Mesenteric fat pad (tissue), 1 donor: ENCODE measurements at places on chromosomes 16 and 17.

- no peak for DNase-seq
Observed at GRCh38 chr16:56789360-56789759, 59.4 kb downstream of the NUP93 start.

DNA sequence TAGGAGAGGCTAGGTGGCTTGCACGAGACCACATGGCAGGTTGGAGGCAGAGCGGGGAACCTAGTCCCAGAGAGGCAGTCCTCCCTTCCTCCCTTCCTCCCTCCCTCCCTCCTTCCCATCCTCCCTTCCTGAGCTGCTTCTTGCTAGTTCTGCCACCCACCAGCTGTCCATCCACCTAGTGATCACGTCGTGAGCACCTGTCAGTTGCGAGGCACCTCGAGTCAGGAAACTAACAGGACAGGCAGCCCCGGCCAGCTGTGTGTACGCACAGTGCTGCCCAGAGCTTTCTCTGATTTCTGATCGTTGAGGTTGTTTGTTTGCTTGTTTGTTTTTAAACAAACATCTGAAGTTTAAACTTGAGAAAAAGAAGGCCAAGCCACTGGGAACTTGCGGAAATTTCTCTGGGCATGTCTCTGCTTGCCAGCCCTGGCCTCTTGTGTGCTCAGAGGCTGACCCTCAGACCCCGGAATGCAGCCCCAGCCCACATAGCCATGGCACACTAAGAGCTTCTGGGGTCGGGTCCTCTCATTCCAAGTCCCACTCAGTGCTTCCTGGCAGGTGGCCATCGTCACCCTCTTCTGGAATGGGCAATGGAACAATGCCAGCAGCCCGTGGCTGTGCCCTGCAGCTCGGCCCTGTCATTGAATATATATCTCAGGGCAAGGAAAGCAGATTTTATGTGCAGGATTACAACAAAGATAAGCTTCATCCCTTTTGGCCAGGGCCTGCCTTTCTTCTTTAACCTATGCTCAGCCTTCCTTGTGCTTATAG lies 174.0 kb downstream of the KATNIP start:
- DNase-seq = no peak

DNA sequence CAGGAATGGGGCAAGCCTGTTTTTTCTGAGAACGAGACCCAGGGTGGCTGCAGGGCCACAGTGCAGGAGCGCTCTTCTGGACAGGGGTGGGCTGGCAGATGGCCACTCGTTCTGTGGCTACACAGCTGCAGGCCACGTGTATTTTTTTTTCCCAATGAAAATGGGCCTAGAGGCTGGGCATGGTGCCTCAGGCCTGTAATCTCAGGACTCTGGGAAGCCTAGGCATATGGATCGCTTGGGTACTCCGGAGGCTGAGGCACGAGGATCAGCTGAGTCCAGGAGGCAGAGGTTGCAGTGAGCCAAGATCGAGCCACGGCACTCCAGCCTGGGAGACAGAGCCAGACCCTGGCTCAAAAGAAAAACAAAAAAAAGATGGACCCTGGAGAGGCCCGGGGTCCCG lies 6.8 kb downstream of the UNKL start:
- no peak for DNase-seq

DNA sequence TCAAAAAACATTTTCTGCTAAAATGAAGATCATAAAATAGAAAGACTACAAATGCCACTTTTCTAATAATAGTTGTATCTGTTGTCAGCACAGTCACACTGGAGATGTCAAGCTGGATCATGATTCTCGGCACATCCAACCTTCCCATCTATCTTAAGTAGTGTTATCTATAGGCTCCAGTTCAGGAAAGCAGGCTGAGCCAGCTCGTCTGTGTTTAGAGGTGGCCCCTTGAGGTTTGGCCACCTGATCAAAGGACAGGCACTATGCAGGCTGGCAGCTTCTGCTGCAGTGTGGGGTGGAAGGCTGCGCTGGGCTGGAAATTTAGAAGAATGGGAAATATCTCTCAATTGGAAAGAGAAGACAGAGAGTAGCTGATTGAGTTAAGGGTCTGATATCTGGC lies 32.4 kb downstream of the SMYD4 start:
- no peak for DNase-seq

DNA sequence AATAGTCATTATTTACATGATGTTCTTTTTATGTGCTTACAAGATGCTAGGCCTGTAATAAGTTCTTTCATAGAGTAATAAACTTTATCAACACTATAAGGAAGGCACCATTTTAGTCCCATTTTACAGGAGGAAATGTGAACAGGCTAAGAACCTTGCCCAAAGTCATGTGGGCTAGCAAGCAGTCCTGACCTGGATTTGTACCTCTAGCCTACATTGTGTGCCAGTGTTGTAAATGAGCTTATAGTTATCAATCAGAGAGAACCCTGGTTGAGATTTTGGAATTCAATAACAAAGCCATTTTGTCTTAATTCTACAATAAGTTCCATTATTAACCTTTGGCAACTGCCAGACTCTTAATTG lies 6.7 kb upstream of the TBKBP1 start:
- no peak for DNase-seq

DNA sequence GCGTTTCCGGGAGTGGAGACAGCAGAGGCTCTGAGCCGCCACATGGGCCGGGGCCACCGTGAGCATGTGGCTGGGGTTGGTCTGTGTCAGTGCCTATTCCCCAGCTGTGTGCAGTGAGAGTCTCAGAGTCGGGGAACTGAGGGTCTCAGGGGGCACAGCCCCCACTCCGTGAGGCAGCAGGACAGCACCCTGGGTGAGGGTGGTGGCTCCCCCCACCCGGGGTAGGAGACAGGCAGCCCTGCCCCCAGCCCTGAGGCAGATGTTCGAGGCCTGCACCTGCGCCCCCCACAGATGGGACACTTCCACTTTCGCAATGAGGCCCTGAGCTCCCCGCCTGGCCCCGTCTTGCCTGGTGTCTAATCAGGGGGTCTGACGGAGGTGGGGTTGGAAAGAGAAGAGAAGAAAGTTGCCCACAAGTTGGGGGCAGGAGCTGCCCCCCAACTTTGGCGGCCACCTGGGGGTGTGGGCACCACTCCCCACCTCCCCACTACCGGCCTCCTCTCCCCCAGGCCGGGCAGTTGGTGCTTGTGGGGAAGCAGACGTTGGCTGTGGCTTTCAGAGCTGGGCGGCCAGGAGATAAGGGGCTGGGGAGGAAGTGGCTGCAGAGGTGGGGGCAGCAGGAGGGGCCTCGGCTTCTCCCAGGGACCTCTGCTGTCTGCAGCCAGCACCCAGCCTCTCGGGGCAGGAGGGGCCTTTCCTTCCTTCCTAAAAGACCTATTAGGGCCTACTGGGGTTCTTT lies 1.8 kb upstream of the CBFA2T3 start:
- no peak for DNase-seq

DNA sequence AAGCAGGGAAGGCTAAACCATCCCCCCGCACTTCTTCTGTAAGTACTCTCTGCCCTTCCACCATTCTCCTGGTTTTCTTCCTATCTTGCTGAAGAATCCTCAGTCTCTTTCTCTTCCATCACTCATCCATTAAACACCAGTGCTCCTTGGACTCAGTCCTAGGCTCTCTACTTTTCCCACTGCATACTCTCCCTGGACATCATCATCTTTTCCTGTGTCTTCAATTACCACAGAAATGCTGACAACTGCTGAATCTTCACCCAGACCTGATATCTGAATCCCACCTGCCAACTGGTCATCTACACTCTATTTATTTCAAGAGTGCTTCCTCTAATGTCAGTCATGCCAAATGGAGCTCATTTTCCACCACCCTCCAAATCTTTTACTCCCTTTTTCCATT lies 53.8 kb upstream of the ARL6IP1 start:
- DNase-seq = no peak

- no peak for DNase-seq
Observed at GRCh38 chr16:84184775-84185174, 2.1 kb downstream of the TAF1C start.

DNA sequence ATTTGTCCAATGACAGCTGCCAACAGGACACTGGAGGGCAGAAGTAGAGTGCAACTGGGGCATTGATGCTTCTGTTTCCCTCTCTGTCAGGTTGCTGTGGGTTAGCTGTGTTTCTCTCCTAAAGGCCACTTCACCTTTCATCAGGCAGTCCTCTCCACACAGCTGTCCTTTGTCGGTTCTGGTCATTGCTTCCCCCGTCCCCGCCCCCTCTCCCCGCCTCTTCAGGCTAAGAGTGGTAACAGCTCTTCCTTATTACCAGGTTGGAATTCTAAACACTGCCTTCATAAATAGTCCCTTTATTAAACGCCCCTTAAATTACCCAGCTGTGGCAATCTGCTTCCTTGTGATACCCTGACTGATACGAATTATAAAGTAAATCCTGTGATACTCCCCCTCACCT lies 31.8 kb upstream of the NSRP1 start:
- DNase-seq = no peak

- no peak for DNase-seq
Observed at GRCh38 chr17:77632619-77633018, 325.9 kb upstream of the TNRC6C start.

GRCh38 chr17:1611715-1612114 lies 16.9 kb downstream of the SLC43A2 start:
- no peak for DNase-seq

DNA sequence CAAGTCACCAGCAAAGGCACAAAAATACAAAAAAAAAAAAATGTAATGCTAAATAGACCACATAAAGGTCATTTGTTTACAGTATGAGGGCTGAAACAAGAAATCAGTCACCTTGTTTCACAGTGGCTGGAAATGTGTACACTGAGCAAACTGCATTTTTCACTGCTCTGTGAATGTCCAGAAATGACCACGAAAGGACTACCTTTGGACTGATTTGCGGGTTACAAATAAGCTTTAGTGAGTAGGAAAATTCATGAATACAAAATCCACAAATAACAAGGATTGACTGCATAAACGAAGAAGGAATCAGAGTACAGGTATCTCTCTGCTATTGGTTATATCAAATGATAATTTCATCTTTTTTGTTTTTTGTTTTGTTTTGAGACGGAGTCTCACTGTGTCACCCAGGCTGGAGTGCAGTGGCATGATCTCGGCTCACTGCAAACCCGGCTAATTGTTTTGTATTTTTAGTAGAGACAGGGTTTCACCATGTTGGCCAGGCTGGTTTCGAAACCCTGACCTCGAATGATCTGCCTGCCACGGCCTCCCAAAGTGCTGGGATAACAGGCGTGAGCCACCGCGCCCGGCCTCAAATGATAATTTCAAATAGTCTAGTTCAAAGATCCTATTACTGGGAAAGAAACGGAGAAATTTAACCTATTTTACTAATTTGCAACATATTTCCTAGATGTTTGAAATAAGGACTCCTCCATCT lies 30.5 kb downstream of the CYTH1 start:
- no peak for DNase-seq

- DNase-seq = no peak
Observed at GRCh38 chr17:34850023-34850422, 111.2 kb downstream of the CCT6B start.

DNA sequence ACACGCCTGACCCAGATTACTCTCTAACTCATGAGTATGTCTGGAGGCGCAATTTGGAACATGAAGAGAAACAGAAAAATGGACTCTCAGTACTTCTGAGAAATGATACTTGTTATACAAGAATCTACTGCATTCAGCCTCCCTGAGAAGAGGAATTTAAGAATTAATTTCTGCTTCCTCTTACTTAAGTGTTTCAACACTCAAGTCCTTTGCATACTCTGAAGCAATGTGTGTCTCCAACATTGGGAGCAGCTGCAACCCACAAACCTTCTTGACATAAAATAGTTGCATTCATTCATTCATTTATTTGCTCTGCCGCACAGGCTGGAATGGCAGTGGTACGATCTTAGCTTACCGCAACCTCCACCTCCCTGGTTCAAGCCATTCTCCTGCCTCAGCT lies 199.8 kb downstream of the NPIPA7 start:
- DNase-seq = no peak

DNA sequence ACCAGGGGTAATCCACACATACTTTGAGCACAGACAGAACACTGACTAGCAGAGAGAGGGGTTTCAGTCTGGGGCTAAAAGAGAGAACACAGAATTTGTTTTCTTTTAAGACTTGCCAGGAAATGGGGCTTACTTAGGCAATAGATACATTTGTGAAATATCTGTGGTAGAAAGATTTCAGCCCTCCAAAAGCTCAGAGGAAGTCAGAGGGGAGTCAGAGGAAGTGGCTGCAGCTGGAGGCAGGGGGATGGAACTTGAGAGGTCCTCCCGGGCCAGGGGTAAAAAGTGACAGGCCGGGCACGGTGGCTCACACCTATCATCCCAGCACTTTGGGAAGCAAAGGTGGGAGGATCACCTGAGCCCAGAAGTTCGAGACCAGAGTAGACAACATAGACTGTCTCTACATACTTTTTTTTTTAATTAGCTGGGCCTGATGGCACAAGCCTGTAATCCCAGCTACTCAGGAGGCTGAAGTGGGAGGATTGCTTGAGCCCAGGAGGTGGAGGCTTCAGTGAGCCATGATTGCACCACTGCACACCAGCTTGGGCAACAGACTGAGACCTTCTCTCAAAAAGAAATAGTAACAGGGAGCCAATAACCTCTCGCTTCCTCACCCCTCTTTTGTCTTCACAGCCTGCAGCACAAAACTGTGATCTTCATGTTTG lies 49.9 kb downstream of the NLRC5 start:
- no peak for DNase-seq

DNA sequence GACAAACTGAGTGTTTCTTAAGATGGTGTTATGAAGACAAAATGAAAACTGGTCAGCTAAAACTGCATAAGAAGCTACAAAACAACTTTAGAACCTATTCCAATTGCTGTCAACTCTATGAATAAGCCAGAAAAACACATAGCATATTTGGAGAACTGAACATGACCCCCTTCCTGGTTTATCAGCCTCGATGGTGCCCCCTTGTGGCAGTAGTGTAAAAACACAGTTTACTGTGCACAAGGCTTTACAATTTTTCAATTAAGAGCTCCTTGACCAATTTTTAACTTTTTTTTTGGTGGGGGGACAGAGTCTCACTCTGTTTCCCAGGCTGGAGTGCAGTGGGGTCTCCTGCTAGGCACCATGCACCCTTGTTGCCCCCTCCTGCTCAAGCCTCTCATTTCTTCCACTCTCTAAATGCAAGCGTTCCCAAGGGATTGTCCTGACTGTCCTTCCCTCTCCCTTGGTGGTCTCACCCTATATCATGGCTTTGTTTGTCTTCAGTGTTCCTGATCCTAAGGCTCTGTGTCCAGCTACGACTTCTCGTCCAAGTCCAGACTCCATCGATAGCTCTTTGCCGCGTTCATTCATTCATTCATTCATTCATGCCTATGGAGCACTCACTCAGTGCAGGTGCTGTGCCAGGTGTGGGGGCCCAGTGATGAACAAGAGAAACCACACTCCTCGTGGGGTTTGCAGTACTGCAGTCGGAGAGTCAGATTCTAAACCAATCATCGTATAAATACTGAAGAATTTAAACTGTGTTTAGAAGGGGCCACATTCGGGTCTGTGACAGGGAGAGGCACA lies 7.5 kb downstream of the EIF1 start:
- DNase-seq = no peak

- DNase-seq = no peak
Observed at GRCh38 chr16:72171236-72171635, 719 bp downstream of the PMFBP1 start.
